NCI-H1694 (cell line): ENCODE measurements at places on chromosomes 16 and 17.

- no peak for DNase-seq
Observed at GRCh38 chr17:79090443-79091225, 16.0 kb downstream of the ENGASE start.

GRCh38 chr16:22847100-22847499 is 33.1 kb downstream of the HS3ST2 start:
- DNase-seq: no peak

DNA sequence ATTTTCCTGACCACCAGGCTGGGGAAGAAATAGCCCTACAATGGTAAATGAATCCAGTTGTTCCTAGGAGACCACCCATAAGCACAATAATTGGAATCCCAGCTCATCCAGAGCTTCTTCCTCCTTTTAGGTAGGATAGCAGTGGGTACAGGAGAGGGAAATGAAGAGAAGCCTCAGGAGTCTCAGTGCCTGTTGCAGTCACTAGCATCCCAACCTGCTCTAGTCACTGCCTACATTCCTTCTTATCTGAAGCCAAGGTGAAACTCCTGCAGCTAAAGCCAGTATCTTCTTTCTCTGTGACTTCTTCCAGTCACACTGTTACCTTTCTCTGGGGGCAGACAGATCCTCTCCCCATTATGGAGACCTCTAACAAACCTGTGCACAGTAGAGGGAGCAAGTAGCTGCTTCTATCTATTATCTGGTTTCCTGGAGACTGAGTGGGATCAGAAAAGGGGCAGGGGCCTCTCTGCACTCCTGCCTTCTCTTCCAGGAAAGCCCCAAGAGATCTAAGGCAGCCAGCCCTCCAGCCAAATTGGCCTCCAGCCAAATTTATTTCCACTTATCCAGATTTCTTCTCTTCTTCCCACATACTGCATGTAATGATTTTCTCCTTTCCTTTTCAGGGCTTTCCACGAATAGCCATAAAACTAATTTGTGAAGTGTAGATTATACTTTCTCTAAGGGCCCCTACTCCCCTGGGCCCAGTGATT is 85.5 kb downstream of the SSH2 start:
- DNase-seq: no peak

DNA sequence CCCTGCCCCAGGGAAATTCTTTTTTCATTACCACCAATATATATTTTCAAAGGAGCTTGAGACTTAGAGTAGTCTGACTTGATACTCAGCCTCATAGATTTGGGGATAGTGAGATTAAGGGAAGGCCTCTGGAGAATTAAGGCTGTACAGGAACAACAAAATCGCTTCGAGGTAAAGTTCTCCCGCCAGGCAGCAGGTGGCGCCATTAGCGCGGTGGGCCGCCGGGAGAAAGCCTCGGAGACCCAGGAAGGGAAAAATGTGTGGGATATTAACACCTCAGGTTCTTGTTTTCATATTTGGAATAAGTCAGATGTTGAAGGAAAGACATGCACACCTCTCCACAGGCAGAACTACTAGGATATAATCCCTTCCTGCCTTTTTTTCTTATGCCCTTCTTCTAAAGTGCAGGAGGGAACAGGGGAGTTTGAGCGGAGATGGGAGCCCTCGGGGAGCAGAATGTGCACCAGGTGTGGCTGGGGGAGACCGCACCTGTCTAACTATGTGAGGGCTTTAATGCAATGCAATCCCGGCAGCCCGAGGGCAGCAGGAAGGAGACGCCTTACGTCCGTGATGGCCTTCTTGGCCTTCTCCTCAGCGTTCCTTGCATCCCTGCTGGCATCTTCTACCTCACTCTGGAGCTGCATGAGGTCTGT is 25.9 kb downstream of the MYH3 start:
- peak; percentile 6 for DNase-seq

DNA sequence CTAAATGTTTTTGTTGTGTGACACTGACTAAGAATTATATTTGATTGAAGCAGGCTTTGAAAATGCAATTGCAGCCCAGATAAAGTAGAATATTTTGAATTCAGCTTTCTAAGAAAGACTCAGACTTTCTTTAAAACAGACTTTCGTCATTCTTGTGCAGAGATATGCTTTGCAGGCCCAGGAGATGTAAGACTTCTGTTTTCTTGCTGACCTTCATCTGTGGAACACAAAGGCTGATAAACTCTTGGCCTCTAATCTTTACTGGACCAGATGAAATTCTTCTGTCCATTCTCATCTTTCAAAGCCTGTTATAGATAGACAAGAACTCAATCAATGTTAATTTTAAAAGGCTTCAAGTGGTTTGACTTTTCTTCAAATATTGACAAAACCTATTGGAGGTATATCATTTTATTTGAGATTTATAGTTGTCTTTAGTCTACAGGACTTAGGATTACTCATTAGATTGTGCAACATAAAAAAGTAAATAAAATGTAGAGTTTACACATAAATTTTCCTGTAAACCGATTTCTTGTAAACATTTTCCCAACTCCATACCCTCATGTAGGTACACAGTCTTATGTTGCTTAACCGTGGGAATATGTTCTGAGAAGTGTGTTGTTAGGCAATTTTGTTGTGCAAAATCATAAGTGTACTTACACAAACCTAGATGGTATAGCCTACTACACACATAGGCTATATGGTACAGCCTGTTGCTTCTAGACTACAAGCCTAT is 94.2 kb downstream of the MAP2K4 start:
- no peak for DNase-seq

DNA sequence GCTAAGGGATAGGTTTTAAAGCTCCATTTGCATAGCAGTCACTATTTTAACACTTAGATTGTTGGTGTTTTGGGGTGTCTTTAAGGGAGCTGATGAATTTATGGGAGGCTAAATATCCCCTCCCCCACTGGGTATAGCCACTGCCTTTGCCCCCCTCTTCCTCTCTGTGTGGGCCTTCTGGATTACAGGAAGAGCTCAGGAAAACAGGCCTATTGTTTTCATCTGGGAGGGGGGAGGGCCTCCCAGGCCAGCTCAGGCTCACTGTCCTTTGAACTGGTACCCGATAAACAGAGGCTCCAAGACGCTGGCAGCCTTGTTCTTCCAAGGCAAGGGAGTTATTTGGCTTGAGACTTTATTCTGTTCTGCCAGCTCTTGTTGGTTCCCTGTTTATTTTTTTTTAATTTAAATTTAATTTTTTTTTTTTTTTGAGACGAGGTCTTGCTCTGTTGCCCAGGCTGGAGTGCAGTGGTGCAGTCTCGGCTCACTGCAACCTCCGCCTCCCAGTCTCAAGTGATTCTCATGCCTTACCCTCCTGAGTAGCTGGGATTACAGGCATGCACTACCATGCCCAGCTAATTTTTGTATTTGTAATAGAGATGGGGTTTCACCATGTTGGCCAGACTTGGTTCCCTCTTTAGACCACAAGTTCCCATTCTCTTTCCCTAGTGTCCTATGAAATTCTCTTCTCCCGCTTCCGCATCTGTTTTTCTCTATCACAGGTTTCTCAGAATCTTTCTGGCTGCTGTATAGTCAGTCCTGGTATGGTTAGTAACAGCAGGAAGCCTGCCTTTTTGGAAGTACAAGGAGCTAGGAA is 25.1 kb downstream of the MINK1 start:
- no peak for DNase-seq

- DNase-seq: no peak
Observed at GRCh38 chr17:78979780-78980623, at the start of gene LGALS3BP. Gene LGALS3BP (minus strand): TSS chr17:78979923. CDS start chr17:78977191, 2,732 bp downstream.

GRCh38 chr16:7270823-7271222 is 61.8 kb upstream of the RBFOX1 start:
- DNase-seq: no peak

DNA sequence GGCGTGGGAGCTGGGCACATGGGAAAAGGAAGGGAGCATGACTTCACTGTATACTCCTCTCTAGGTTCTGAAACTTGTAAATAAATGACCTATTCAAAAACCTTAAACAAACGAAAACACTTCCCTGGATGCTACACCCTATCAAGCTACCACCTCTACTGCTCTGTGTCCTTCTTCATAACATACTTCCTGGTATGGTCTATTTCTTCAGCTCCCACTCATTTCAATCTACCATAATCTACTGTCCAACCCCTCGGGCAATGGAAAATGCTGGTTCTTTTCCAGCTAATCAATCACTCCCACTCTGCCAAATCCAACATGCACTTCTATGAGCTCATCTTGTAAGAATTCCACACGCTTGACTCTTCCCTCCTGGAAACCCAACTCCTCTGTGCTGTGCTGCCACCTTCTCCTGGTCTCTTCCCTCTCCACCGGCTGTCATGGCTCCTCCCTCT is 42.4 kb downstream of the AMFR start:
- DNase-seq: no peak

DNA sequence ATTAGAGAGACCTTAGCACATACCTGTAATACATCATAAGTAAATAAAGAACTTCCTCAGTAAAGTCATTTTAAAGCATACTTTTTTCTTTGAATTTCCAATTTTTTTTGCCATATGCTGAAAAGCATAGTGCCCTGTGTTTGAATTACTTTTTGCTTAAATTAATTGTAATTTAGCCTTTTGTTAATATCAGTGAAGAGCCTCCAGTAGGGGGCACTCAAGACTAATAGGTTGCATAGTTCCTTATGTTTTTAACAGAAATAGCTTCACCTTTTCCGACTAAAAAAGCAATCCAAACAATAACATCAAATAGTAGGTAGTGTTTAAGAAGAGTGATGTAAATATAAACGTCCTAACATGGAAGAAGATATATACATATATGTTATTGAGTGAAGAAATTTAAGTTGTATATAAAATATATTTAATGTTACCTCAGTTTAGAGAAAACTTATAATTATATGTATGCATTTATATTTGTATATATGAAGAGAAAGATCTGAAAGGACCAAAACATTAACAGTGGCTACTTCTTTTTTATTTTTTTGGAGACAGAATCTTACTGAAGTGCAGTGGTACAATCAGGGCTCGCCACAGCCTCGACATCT is 18.6 kb downstream of the RAD51C start:
- peak; percentile 88 for DNase-seq

GRCh38 chr16:78306361-78306760 is 206.9 kb downstream of the WWOX start:
- no peak for DNase-seq

- DNase-seq: no peak
Observed at GRCh38 chr17:65409381-65409780, 152.1 kb downstream of the AXIN2 start.

DNA sequence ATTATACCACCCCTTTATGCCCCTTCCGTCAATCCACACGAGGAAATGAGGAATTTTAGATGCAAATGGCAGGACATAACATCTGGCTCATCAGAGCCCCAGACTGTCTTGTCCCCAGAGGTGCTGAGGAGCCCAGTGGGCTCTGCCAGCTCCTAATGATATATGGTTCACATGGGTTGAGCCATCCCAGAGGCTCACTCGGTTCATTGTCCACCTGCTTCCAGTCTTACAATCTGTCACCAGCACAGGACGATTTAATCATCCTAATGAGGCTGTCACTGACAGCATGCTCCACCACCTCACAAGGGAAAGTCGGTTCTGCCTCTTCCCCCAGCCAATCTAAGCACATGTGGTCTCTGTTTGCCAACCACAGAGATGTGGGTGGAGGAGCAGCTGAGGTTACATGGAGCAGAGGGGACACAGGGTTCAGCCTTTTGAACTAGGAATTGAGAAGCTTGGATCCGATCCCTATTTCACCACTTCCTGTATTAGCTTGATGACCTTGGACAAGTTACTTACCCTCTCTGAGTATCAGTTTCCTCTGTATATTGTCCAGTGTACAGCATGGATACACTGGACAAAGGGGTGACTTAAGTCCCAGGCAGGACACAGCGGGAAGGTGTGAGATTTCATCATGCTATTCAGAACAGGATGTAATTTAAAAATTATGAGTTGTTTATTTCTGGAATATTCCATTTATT is 27.0 kb upstream of the DHX8 start:
- peak; percentile 94 for DNase-seq

GRCh38 chr16:49523435-49524159 is 150.0 kb downstream of the C16orf78 start:
- no peak for DNase-seq

DNA sequence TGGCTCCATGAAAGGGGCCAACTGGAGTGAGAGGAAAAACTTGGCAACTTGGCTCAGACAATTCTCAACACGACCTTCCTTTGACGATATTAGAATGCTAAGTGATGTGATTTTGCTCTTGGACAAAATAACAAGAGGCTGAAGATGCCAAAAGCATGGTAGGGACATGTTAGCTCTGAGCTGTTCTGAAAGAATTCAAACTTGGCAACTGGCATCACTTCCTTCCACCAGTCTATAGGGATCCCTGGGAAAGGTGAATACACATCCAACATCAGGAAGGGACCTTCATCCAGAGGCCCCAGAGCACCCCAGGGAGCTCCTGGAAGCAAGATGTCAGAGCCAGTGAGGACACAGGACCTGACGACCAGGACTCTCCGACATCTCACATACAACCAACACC is 4.3 kb downstream of the KRT37 start:
- no peak for DNase-seq

GRCh38 chr17:81417049-81417878 is 22.0 kb downstream of the BAHCC1 start:
- DNase-seq: no peak

GRCh38 chr16:82119405-82119804 is 50.6 kb downstream of the MPHOSPH6 start:
- DNase-seq: no peak

DNA sequence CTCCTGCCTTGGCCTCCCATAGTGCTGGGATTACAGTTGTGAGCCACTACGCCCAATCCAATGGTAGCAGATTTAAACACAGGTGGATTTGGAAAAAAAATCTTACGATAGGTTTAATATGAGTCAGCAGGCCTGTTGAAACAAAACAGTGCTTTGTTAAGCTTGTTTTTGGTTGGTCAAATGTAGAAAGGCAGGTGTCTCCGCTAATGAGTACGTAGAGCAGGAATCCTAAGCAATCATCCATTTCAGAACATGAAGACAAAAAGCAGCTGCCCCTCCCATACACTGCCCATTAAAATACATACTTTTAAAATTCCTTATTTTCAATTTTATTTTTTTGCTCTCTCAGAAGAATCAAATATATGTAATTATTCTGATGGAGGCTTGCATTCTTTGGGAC is 1.9 kb upstream of the WWOX start:
- DNase-seq: no peak

DNA sequence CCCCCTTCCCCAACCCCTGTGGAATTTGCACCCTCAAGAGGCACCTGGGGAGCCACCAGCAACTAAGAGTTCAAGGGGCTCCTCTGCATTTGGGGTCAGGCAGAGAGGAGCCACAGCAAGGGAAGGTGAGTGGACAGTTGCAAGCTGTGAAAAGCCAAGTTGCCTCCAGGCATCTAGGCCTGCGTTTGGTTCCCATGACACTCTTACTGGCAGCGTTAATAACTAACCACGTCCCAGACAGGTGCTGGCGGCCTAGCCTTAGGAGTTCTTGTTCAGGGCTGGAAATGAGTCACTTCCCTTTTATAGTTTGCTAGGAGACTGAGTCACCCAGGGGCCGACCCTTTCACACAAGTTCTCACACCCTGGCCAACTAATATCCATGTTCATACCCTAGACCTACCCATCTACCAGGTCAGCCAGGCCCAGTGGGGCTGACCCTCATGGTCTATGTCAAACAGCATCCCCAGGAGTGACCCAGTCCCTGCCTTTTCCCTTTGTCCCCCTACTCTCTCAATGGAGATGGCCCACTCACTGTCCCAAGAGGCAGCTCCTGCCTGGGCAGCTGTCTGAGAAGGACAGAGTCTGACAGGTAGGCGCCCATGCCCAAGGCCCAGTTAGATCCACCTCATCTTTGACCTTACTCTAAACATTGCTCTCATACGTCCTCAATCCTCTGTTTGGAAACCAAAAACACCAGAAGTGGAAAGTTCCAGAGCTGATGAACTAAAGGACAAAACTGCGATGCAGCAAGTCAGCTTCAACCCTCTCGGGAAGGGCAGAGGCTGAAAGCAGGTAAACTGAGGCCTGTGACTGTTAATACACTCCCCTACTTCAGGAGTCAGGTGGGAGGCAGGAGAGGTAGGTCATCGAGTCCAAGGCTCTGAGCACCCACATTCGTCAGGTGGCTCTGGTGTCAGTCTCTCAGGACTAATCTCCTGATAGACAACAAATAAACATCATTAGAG is 300.6 kb downstream of the SOX9 start:
- DNase-seq: no peak
